ENCODE measurements at places on chromosomes 7 and 10.

- DNase-seq = peak; percentile 82
Measured at GRCh38 chr10:70462349-70462984, 16.1 kb upstream of the PALD1 start.

GRCh38 chr7:140455743-140456142 lies 23.6 kb downstream of the MKRN1 start:
- DNase-seq = no peak

- no peak for DNase-seq
Measured at GRCh38 chr10:17340144-17340829, 112.2 kb downstream of the VIM start.

DNA sequence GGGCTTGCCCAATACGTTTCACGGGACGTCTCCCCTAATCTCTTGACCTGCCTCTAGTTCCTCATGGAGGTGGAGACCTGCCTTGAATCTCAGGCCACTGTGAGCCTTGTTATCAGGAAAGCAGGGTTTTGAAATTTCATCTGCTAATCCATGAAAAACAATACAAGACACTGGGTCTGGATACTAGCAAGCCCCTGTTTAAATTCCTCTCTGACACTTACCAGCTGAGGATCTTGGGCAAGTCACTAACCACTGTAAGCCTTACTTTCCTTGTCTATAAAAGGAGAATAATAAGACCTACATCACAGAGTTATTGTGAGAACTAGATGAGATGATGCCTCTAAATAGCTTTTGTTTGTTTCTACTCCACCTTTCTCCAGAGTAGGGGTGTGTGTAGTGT lies 303.6 kb downstream of the FGFR2 start:
- no peak for DNase-seq

- DNase-seq = no peak
Measured at GRCh38 chr10:43114743-43115611, 23.3 kb upstream of the CSGALNACT2 start.

- no peak for DNase-seq
Measured at GRCh38 chr10:123017421-123018165, 8.8 kb downstream of the ACADSB start.

DNA sequence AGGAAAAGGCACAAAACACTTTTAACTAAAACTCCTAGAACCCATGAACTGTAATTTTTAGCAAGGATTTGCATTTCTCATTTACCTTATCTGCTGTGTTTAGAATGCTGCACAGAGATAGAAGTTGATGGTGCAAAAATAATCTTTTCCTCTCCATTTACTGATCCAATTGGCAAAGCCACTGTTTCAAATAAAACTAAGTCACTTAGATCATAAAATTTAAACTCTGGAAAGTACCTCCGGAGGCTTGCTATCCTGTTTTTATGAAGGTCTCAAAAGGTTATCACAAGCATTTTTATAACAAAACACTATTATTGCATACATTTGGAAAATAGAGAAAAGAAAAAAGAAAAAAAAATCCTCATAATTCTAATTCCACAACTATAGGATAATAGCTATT lies 7.6 kb downstream of the CPA2 start:
- no peak for DNase-seq

DNA sequence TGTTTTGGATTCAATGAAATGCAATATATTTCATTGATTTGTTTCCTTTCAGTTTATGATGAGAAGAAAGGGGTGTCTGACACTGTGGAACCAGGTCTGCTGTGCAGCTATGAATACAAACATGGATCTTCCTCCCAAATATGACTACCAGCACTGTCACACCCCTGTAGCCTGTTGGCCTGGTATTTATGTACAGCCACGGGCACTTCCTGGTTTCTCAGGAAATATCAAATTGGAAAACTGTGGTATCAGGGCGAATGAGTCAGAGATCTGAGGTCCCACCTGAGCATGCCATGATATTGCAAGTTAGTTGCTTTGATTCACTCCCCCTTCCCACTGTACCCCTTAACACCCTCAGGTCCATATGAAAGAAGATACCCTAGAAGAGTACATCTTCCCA lies 87.8 kb downstream of the DNMBP start:
- DNase-seq = no peak

DNA sequence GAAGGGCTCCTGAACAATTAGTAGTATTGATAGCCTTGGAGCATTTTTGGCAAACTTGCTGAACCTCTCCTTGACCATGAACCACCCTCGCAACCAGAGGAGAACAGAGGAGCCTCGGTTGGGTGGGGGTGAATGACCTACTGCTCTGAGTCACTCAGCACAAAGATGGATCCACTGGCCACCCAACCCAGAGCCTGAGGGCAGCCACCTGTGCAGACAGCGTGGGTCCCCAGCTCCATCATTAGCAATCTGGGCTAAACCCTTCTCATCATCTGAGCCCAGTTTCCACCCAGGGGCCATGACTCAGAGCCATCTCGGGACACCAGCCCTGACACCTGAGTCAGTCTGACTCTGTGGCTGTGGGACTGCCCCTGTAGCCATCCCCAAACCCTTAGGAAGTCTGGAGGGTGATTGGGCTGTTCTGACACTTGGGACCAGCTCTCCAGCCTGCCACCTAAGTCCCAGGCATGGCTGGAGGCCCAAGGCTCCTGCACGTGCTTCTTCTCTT lies 171.8 kb upstream of the GPR26 start:
- no peak for DNase-seq

- DNase-seq = no peak
Measured at GRCh38 chr10:124374535-124375352, 44.0 kb downstream of the OAT start.

DNA sequence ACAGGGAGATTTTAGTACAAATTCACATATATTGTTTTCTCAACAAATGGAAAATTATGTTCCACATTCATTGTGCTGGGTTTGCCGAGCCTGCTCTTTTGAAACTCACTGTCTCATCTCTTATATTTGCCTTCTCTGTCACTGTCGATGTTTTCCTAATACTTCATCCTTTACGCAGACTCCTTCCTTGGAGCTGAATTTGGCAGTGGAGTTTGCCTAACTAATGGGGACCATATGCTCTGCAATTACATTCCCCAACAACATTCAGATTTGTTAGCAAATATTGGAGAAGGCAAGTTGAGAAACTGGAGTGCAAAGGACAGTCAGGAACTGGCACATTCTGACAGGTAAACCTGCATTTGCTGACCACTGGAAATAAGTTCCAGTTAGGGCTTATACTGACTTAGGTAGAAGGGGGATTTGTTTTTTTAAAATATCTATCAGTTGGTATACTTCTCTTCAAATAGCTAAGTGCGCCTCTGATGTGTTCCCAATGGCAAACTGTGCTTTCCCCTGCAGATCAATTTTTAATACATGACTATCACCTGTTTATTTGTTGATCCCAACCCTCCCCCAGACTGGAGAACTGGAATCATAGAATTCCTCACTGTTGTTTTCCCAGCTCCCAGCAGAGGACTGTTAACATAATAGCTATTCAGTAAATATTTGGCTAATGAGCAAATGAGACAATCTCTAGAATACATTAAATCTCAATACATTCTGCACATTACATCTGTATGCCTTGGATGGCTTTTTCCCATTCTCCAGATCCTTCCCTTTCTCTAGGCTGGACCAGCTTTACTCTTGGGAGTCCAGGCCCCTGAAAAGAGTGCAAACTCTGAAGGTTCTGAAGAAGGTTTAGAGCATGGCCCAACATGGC lies 769.3 kb downstream of the KCNMA1 start:
- no peak for DNase-seq

DNA sequence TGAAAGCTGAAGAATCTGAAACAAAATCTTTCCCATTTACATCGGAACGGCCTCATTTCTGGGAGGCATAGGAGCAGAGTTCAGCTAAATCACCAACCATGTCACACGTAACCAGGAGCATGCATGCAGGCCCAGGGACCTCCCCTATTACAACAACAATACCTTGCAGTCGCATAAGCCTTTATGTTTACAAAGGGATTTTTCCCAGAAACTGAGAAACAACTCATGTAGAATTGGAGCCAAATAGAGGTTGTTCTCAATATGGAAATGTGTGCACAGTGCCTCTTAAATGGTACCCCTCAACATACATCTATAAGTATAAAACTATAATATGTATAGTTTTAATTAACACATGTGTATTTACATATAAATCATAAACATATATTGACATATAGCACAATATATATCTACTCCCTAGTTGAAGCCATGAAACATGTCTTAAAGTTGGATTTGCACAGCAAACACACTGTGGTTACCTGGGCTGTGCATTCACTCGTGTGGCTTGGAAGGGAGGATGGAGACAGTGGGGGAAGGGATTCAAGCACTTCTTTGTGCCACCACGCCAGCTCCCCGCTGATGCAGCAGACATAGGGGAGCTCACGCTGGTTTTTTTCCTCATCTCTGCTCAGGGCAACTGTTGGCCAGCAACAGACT lies 35.0 kb upstream of the DGKI start:
- no peak for DNase-seq

GRCh38 chr7:10239695-10240345 lies 733.9 kb upstream of the PHF14 start:
- DNase-seq = peak; percentile 28

DNA sequence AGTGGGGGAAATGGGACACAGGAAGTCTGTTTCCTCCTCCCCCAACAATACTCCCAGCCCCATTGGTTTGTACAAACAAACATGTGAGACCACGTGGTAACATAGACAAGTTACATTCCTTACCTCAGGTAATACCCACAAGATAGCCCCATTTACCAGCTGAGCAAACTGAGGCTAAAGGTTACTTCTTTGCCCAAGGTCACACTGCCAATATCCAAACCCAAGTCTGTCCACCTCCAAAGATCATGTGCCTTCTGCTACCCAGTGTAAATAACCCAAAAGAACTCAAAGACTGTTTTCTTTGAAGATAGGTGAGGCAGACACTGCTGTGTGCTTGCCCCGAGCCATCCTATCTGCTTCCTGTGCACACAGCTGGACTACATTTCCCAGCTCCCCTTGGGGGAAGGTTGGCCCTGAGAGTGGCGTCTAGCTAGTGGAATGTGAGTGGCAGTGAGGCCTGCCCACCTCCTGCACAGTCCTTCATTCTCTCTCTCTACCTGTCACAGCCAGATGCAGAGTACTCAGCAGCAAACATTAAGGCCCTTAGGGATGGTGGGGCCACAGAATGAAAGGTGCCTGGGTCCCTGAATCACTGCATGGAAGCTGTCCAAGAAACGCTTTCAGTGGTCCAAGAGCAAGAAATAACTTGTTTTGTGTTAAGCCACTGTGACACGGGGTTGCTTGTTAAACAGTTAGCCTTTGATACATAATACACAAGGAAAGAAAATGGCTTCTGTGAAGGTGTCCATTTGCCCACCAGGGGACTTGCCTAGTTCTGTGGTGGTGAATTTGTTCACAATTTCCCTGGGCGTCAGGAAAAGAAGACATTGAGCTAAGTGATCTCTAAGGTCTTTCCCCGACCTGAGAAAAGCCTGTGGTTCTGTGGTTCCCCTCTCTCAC lies 257.7 kb upstream of the NFE2L3 start:
- no peak for DNase-seq

DNA sequence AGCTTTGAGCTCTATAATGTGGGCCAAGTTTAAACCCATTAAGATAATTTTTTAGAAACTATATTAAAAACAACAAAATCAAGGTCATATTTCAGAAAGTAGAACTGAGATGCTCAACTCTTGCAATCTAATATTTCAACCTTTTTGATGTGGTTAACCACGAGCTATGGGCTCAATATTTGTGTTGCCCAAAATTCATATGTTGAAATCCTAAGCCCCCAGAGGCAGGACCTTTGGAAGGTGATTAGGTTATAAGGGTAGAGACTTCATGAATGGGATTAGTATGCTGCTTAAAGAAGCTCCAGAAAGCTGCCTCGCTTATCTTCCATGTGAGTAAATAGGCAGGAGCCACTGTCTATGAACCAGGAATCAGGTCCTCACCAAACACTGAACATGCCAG lies 284.4 kb downstream of the CRPPA start:
- DNase-seq = no peak

DNA sequence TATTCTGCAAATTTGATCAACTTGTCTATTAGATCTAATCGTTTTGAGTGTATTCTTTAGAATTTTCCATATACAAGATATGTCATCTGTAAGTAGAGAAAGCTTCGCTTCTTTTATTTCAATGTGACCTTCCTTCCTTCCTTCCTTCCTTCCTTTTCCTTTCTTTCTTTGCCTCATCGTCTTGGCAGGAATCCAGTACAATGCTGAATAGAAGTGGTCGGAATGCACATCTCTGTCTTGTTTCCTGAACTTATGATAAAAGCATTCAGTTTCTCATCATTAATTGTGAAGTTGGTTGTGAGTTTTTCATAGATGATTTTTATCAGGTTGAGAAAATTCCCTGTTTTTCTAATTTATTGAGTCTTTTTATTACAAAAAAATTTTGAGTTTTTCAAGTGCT lies 300.7 kb upstream of the ZNF32 start:
- no peak for DNase-seq

GRCh38 chr7:55109404-55110167 lies 90.8 kb downstream of the EGFR start:
- no peak for DNase-seq

DNA sequence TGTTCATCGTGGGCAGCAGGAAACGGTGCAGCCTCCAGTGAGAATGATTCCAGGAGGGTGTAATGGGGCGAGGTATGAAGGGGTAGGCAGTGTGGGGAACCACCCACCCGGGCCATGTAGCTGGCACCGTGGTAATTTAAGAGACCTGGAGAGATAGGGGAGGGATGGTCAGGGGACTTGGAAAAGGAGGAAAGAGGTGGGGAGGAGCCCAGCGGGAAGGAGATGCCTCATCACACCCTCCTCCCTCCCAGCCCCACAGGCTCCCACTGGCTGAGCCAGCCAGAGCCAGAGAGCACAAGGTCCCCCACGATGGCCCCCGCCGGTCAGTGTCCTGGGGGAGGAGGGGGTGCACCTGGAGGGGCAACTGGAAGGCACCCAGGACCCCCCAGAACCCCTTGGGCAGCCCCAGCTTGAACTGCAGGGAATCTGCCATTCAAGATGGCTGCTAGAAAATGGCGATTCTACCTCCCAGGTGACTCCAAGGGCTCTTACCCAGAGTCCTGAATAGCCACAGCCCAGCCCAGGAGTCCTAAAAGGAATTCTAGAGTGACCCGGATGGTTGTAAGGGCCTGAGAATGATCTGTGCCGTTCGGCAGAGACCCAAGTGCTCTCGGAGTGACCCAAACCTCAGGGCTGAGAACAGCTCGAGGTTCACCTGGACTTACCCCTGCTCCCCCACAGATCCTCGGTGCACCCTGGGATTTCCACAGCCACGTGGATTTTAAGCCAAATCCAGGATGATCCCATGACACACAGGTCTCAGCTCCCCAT lies 28.8 kb downstream of the CALML3 start:
- DNase-seq = no peak

GRCh38 chr10:78894089-78894840 lies 174.5 kb upstream of the ZMIZ1 start:
- no peak for DNase-seq

- DNase-seq = no peak
Measured at GRCh38 chr10:132606536-132607316, 69.1 kb downstream of the INPP5A start.

- no peak for DNase-seq
Measured at GRCh38 chr7:7425321-7425720, 110.4 kb downstream of the COL28A1 start.

GRCh38 chr10:120493411-120494312 lies 36.6 kb downstream of the PLPP4 start:
- DNase-seq = no peak

- no peak for DNase-seq
Measured at GRCh38 chr10:86522510-86522855, 891 bp upstream of the WAPL start.
